ENCODE measurements at places on chromosomes 7 and 10.

DNA sequence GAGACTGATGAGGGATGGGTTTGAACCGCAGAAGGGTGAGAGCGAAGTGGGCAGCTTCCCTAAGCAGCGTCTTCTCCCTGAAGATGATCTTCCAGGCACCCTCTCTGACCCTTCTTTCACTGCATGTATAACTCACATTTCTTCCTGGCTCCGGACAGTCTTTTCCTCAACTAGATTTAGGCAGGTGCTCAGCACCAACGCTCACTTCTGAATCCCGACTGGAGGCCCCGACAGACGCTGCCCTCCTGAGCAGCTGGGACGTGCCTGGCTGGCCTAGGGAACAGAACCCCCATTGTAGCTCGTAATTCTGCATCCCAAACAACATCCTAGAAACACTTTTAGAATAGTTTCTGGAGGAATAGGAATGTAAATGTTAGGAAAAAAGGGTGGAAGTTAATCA is 206.6 kb downstream of the DIP2C start:
- DNase-seq: no peak

GRCh38 chr10:18554479-18554878 is 96.9 kb downstream of the NSUN6 start:
- no peak for DNase-seq

GRCh38 chr10:78541481-78542140 is 507.9 kb downstream of the RPS24 start:
- DNase-seq: peak; percentile 17

GRCh38 chr7:14179781-14180180 is 190.3 kb upstream of the ETV1 start:
- DNase-seq: no peak

DNA sequence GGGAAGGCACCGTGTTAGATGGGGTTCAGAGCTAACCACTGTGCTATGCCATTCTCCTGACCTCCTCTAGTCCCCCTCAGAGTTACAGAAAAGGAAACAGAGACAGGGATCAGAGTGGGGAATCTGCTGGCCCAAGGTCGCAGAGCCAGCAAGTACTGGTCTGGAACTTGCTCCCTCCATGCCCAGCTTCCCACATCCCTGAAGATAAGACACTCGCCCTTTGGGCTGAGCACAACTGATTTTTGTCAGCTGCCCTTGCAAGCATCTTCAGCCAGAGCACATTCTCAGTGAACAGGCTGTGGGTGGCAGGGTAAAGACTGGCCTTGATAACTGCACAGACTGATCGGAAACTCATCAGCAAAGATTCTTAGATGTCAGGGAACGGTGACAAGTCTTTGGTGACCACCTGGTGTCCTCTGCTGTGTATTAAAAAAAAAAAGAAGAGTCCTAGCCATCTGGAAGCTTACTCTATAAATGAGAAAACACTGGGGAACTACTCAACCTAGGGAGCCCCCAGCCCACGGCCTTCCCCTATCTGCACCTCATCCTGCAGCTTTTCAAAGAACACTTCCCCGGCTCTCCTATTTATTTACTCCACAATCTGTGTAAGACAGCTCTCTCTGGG is 1.3 kb upstream of the SORBS1 start:
- no peak for DNase-seq

DNA sequence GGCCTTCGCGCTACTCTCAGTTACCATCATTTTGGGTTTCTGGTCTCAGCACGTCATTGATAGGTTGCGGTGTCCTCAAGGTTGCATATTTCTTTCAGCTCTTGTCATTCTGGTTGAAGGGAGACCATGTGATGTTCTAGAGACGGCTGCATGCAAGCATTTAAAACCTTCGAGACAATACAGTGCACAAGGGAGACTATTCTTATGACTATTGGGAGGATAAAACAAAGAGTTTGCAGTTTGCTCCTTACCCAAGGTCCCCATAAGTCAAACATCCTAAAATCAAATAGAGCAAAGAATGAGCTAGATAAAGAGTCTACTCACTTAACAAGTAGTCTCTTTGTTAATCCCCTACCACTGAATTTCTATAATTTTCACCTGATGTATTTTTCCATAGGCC is 39.1 kb downstream of the NPVF start:
- no peak for DNase-seq
